ENCODE measurements at places on chromosomes 2 and 18.

- no peak for DNase-seq
These were observed 7.3 kb downstream of the TMEM178A start for GRCh38 chr2:39673018-39673417.

- DNase-seq, result no peak
These were observed 68.3 kb downstream of the PTPN4 start for GRCh38 chr2:119827866-119828507.

DNA sequence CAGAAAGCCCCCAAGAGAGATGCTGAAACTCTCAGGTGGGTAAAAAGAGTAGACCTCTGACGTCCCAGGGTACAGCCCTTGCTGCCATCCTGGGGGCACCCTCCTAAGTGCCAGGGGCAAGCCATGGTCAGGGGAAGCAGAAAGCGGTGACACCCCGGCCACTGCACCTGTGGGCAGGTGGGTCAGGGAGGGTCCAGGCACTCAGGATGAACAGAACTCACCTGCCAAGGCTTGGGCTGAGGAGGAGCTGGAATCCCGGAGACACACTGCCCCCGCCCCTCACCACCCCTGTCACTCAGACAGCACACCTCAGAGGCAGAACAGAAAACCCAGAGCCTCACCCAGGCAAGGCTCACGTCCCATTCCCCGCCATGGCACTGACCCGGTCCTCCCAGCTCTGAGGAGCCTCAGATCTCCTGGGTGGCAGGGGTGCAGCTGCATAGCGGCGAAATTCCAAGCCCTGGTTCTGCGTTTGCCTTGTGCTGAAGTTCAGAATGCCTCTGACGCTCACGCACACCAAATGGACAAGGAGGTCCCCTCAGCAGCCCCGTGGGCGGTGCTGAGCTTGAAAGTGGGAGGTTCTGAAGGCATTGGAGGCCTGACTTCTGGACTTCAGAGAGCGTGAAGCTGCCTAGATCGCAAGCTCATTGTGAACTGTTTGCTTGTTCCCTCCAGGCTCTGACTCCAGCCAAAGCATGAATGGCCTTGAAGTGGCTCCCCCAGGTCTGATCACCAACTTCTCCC, 4.3 kb downstream of the GPR17 start:
- DNase-seq, result no peak

GRCh38 chr18:44747157-44747556, 66.5 kb downstream of the SETBP1 start:
- DNase-seq, result no peak

DNA sequence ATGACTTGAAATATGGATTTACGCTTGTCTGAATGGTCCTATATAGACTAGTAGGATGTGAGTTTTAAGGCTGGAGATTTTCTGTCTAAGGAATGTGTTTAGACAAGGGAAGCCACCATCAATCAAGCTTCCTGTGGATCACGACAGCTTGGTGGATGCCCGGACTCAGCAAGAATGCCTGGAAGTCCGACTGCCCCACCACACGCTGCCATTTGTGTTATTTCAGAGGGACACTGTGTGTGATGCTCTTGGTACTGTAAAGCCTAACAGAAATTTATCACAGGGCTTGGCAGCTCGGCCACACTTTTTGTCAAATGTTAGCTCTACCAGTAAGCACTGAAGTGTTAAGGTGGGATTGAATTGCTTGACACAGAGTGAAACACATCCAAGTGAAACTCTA, 127.1 kb upstream of the CDH7 start:
- no peak for DNase-seq

DNA sequence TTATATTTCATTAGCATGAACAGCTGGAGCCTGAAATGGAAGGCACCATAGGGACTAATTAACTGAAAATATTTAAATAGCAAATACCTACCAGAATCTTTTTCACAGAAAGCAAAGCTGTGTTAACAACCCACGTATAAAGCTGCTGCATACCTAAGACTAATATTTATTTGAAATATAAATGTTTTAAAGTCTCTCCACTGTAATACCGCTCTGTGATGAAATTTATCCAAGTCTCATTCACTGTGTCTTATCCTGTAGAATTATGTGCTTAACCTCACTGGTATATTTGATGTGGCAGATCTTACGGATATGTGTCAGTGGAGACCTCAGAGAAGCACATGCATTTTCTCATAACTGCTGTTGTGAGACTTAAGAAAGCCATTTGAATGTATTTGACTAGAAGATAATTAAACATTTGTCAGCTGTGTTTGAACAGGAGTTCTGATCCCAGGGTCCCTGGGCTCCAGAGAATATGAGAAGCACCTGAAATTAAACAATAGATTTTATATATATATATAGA, 373.3 kb downstream of the ZNF804A start:
- no peak for DNase-seq

DNA sequence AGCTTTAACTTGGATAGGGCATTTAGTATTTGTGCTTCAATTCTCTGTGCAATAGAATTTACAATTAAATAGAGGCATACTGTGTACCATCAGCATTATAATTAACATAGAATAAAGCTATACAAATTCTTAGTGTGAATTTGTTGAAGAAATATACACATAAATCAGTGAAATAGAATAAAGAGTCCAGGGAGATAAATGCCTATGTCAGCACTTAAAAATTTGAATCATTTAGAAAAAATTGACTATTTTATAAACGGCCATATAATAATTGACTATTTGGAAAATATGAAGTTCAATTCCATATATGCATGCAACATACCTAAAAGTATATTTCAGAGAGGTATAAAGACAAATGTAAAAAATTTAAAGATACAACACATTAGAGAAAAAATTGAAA, 348.7 kb downstream of the NR4A2 start:
- no peak for DNase-seq

- no peak for DNase-seq
These were observed 610.0 kb upstream of the RAB6C start for GRCh38 chr2:129369437-129369836.

DNA sequence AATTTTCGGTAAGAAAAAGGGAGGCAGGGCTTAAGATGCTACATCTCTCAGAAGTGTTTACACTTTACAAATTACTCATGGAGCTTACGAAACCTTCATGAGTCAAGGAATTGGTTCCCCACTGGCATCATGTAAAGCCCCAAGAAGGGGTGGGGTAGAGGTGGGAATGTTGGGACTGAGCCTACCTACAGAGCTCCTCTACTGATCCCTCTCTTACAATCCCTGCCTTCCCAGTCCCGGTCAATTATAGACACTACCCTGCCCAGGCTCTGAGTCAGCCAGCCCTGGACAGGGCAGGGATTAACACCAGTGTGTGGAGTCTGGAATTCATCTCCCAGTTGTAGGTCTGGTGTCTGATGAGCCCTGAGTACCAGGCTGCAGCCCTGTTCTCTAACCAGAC, 248.9 kb downstream of the PAX3 start:
- no peak for DNase-seq

DNA sequence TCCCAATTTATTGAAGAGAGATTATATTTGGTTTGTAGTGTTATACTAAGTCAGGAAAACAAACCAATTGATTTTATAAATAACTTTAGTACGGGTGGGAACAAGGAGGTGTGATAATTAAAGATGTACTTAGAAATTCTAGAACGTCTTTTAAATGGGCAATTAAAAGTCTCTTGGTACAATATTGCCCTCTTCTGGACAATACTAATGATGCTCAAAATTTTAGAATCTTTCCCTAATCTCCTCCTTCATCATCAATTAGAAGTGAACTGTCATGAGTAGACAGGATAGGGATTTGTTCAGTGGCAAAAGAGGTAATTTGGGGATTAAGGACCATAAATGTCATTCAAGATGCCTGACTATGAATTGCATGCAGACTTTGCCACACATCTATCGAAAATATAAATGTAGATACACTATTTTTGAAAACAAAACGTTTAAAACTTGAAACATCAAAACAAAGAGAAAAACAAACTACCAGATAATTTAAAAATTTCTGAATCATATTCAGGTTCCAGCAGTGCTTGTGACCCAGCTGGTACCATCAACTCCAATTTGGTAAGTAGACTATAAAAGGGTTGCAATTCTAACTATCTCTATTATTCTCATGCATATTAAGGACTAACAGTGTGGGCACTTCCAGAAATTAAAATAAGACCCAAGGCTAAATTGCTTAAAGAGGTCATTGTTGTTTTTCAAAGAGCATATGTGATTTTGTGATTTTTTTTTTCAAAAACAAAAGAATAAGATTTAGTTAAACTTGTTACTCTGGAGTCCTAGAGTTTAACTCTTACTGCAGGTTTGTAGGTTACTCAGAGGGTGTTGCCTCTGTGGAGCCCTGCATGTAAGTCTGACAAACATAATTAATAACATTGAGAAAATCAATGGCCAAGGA, 123.5 kb downstream of the LAMA3 start:
- DNase-seq, result no peak

DNA sequence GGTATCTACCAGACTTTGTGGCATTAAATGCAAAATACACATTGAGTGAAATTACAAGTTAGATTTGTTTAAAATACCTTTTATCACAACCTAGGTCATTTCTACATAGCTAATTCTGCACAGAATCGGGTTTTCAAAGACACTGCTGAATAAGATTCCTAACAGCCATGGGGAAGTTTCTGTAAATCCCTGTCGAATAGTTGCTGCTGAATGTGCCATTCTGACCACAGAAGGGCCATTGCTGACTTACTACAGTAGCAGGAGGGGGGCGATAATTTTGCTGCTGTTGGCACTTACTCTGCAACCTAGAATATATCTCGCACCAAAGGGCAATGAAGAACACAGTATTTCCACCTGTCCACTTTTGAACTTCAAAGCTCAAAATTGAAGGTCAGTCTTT, 232.8 kb downstream of the TCF4 start:
- no peak for DNase-seq

DNA sequence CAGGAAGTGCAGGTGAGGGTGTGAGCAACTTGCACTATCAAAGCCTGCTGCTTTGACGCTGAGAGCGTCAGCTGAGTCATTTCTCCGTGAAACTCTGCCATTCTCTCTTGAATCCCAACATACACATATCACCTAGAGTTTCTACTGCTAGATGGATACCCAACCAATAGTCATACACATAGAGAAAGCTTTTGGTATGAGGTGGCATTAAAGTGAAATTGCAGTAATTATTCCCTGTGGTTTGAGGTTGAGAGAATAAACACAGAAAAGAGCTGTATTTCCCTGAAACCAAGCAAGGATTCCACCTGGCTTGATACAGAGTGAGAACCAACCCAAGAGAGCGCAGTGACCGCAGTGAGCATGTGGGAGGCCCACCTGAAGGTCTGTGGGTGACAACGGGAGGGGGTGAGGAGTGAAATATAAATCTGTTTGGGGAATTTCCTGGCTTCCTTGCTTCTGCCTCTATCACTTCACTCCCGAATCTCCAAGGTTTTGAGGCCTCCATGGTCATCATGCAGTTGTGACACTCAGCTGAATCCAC, 28.8 kb upstream of the TMEM18 start:
- DNase-seq, result no peak

DNA sequence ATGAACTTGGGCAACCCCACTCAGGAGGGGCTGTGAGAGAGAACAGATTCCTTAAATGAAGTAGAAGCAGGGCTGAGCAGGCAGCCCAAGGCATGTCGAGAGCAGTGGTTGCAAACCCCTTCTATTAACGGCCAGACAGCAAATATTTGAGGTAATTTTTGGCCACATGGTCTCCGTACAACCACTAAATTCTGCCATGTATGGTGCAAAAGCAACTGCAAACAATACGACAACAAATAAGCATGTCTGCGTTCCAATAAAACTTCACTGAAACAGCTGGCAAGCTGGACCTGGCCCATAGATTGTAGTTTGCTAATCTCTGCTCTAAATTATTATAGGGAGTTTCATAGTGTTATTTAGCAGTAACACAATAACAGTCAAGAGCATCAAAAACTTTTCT, 217.0 kb upstream of the ZNF521 start:
- DNase-seq, result no peak

- DNase-seq, result no peak
These were observed 116.5 kb downstream of the PMS1 start for GRCh38 chr2:189900726-189901125.

- peak; percentile 71 for DNase-seq
These were observed 3.7 kb upstream of the BCL2L11 start for GRCh38 chr2:111116843-111117597.

- DNase-seq, result no peak
These were observed 541.6 kb downstream of the SLC4A3 start for GRCh38 chr2:220168891-220169546.

DNA sequence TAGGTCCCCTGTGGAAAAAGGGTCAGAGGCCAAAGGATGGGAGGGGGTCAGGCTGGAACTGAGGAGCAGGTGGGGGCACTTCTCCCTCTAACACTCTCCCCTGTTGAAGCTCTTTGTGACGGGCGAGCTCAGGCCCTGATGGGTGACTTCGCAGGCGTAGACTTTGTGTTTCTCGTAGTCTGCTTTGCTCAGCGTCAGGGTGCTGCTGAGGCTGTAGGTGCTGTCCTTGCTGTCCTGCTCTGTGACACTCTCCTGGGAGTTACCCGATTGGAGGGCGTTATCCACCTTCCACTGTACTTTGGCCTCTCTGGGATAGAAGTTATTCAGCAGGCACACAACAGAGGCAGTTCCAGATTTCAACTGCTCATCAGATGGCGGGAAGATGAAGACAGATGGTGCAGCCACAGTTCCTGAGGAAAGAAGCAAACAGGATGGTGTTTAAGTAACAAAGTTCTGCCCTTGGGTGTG, 165.8 kb downstream of the RPIA start:
- no peak for DNase-seq

DNA sequence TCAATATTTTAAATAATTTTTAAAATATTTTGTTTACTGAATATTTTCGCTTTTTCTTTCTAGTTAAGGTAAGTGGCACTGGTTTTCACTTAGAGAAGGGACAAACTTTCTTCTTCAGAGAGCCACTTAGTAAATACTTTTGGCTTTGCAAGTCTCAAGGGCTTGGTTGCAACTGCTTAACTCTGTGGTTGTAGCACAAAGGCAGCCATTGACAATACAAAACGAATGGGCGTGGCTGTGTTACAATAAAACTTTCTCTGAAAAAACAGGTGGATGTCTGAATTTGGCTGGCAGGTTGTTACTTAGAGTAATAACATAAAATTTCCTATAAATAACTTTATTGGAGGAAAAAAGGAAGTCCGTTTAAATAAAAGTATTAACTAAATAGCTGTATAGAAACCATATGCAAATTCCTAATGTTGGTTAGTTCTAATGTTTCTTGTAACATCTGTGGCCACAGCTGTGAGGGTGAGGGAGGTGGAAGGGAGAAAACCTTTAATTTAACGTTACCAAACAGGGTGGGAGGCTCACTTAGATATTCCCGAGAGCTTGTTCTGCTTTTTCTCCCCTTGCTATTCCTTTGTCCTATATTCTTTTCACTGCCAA, 62.4 kb upstream of the TNP1 start:
- no peak for DNase-seq

GRCh38 chr2:216572582-216573578, 60.3 kb upstream of the IGFBP2 start:
- no peak for DNase-seq

DNA sequence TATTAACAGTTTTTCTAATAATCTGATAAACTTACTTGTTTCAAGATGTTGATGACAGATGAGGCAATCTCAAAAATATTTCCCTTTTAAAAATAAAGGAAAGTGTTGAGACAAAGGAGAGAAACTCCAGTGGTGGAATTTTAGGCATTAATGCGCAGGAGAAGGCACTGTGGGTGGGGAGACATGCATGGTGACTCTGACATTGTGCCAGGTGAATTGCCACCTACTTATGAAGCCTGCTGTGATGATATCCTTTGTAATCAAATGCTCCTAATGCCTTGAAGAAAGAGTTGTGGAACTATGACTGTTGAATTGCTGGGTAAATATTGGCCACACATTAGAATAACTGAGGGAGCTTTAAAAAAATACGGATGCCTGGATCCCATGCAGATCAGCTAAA, 101.4 kb downstream of the PLA2R1 start:
- DNase-seq, result no peak

GRCh38 chr18:55228707-55229106, 269.4 kb upstream of the CCDC68 start:
- no peak for DNase-seq

GRCh38 chr2:216478151-216478550, 20.5 kb upstream of the RPL37A start:
- no peak for DNase-seq

Data from T-helper 2 cell treated with Interferon-gamma antibody and Interleukin-4, amounts not matched to agents 5 μg/mL and 100 μg/mL, for 36 hours (primary cell).